ENCODE measurements at places on chromosomes 5 and 9.

DNA sequence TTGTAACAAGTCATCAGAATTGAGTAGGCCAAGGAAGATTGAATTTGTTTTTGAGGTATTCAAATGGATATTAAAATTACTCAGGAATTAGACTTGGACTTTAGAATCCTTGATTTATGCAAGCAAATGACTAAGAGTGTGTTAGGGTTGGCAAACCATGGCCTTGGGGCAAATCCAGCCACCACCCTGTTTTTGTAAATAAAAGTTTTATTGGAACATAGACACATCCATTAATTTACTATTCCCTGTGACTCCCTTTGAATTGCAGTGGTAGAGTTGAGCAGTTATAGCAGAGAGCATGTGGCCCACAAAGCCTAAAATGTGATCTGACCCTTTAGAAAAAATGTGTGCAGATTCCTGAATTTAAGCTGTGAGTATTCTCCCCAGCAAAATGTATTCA, 115.6 kb downstream of the WDR70 start:
- DNase-seq: no peak

DNA sequence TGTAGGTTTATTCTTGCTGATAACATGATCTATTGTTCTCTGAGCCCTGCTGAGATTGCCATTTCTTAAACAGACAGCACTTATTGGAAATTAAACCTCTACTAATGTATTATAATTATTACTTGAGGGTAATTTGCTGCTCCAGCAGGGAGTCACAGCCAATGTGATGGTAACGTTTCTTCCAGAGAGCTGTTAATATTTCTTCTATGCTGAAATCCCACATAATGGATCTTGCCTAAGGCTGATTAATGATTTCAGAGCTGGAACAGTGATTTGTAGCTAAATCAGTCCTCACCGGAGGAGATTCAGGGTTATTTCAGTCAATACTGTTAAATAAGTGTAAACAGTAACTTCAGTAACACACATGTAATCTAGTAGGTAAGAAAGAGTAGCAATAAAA, 170.1 kb downstream of the CDH12 start:
- no peak for DNase-seq

DNA sequence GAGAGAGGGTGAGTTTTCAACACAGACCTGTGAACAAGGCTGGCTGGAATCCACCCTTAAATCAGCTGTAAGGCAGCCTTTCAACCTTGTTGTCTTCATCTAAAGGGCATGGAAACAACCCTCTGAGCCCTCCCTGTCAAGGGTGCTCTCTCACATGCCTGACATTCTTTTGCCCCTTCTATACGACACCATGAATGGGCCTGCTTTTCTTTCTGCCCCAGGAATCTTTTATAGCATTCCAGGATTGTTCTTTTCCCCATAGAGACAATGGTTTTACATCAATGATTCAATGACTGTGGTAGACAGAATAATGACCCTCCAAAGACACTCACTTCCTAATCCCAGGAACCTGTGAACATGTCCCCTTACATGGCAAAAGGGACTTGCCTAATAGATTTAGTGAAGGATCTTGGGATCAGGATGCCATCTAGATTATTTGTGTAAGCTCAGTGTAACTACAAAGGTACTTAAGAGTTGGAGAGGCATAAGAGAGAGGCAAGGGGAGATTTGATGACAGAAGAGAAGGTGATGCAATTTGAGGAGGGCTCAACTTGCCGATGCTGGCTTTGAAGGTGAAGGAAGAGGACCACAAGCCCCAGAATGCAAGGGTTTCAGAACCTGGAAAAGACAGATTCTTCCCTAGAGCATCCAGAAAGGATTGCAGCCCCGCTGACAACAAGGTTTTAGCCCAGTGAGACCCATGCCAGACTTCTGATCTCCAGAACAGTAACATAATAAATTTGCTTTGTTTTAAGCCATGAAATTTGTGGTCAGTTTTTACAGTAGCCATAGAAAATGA, 29.2 kb upstream of the HMHB1 start:
- no peak for DNase-seq

GRCh38 chr9:26863074-26863473, 29.5 kb downstream of the CAAP1 start:
- DNase-seq: no peak

GRCh38 chr5:158553962-158554336, 545.8 kb downstream of the EBF1 start:
- DNase-seq: no peak
